ENCODE measurements at places on chromosomes 3 and 15.
A peak's percentile ranks its signal among the peaks of the same experiment; 100 is the strongest.

DNA sequence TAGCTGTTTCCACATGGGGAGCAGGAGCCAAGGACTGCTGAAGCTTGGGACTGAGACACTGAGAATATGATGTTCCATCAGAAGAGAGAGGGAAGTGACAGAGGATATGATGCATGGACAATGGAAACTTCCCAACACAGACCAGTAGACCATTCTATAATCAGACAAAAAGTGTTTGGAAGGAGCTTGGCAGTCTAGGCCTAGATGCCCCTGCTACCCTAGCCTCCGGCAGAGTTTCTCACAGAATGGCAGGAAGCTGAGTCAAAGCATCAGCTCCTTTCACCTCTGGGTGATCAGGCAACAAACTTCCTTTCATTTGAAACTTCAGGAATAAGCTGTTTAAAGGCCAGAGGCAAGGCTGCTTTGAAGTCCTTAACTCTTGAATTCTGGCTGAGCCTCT, 222.0 kb downstream of the NEK10 start:
- DNase-seq = no peak

DNA sequence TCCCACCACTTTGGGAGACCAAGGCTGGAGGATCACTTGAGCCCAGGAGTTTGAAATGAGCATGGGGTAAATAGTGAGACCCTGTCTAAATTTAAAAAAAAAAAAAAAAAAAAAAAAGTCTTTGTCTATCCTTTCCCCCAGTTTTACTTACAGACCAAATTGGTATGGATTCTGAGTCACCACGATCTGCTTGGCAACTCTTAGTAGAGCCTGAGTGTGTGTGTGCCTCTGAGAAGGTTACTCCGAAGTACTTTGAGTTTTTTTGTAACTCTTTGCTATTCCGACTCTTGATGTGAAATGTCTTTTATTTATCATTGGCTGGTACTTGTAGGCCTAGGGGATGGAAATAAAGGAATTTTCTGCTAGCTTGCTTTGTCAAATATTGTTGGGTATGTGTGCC, 63.3 kb downstream of the RBM6 start:
- no peak for DNase-seq

GRCh38 chr15:38531509-38531908, 33.1 kb downstream of the RASGRP1 start:
- DNase-seq = no peak

DNA sequence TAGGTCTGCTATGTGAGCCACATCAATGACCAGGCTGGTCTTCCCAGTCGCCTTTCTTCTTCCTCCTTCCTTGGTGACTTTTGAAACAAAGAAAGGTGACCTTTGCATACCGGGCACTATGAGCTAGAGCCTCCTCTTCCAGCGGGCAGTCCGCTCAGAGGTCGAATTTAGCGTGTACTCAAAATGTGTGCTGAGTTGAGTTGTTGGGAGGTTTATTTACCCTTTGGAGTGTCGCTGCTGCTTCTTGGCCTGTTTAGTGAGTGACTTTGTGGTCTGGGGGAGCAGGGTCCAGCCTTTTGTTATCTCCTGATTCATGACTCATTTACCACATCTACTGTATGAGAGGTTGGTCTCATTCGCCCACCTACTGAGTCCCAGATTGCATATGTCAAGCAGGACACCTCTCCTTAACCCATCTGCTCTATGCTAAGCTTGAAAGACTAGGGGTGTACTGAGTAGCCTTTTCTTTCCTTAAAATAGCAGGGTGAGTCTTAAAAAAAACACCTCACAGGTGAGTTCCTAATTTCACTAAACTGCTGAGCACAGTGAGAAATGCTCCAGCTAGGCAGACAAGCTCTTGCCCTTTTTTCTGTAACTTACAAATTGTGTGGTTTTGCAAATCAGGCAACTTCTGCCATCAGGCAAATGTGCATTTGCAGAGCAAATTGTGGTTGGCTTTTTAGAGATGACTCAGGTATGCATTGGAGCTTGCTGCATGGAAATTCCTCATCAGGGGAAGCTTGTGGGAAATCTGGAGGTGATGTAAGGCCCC, 3.2 kb upstream of the SIAH2 start:
- peak; percentile 73 for DNase-seq

DNA sequence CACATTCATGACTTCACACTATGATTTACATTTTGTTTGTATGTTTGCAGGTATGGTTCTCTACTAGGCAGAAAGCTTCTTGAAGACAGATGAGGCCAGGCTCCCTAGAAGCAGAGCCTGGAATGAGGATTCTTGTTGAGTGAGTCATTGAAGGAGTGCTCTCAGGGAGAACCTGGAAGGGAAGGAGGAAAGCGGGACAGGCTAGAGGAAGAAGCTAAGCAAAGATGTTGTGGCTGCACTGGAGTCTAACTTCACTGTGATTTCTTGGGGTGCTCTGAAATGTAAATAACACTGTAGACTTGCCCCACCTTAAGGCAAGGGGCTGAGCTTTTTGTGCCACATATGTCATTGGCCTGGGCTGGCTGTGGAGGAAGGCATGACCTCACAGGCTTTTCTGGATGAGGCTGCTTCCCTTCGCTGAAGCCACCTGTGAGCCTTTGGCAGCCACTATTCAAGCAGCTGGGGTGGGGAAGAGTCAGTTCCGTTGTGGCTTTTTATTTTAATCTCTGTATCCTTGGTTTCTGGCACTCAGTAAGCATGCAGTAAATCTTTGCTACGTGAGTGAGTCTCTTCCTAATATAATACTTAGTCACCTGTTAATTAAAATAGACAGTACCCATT, 307.3 kb downstream of the SV2B start:
- DNase-seq = no peak

DNA sequence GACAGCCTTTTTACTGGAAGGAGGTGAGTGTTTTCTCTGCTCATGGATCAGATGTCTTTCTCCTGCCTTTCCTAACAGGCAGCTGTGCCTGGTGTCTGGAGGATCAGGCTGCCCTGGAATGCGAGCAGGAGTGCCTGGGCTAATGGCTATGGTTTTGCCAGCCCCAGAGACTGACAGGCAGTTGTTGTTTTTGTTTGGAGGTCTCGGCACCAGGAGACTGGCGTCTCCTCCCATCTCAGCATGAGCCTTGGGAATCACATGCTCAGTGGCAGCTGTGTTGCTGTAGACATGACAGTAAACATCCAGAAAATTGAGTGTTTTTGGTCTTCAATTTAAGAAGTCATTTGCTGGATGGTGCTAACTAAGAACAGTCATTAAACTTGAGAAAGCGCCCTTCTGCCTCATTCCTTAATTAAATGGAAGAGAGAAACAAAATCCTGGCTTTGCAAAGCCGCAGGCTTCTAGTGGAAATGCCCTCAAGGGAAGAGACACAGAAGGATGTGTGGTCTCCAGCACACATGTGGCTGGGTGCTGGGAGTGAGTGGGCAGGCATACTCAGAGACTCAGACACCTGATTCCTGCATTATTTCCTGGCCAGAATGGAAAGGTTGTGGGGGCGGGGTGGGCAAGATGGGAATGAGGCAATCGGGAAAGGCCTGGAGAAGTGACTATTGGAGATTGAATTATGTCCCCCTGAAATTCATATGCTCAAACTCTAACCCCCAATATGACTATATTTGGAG, 97.0 kb upstream of the NMNAT3 start:
- DNase-seq = no peak

DNA sequence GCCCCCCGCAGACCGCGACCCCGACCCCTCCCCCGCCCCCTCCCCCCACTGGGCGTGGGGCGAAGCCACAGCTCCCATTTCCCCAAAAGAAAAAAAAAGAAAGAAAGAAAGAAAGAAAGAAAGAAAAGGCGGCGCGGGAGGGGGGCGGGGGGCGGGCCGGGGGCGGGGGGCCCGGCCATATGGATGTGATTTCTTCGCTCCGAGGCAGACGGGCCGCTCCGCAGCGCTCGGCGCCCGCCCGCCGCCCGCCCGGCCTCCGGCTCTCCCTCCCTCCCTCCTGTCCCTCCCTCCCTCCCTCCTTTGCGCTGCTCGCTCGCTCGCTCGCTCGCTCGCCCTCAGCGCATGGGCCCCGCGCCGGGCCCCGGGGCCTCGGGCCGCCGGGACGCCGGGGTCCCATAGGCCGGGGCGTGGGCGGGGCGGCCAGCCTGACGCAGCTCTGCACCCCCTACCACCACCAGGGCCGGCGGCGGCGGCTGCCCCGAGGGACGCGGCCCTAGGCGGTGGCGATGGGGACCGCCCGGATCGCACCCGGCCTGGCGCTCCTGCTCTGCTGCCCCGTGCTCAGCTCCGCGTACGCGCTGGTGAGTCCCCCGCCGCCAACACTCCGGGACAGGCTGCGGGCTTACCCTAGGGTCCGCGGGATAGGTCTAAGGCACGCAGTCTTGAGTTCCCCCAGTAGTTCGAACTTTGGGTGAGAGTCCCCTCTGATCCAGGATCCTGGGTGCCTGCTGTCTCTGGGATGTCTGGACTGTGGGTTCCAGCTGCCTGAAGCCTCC, 5.7 kb downstream of the PTH1R start:
- no peak for DNase-seq

- peak; percentile 56 for DNase-seq
Measured at GRCh38 chr15:43253431-43254403, 13.0 kb downstream of the TGM5 start.

GRCh38 chr3:127200086-127200691, 7.3 kb downstream of the PRR23E start:
- no peak for DNase-seq

DNA sequence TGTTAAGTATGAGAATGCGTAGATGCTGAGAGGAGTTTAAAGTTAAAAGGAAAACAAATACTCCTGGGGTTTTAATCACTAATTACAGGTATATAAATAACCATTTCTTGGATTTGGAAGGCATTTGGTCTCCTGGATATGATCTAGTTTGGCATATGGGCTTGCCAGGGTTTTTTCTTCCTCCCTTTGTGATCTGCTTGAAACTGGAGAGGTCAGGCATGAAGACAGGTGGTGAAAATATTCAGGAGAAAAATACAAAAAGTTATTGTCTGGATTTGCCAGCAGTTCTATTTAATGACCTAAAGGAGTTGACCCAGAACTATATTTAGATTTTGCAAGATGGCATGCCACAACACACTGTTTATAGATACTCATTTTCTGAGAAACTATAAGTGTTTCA, 136.3 kb downstream of the DIPK2A start:
- DNase-seq = no peak

GRCh38 chr3:126543457-126544061, 15.2 kb downstream of the C3orf22 start:
- no peak for DNase-seq

- DNase-seq = no peak
Measured at GRCh38 chr3:194738254-194739093, 52.8 kb downstream of the FAM43A start.

GRCh38 chr3:106296062-106296461, 427.2 kb upstream of the CBLB start:
- DNase-seq = no peak

DNA sequence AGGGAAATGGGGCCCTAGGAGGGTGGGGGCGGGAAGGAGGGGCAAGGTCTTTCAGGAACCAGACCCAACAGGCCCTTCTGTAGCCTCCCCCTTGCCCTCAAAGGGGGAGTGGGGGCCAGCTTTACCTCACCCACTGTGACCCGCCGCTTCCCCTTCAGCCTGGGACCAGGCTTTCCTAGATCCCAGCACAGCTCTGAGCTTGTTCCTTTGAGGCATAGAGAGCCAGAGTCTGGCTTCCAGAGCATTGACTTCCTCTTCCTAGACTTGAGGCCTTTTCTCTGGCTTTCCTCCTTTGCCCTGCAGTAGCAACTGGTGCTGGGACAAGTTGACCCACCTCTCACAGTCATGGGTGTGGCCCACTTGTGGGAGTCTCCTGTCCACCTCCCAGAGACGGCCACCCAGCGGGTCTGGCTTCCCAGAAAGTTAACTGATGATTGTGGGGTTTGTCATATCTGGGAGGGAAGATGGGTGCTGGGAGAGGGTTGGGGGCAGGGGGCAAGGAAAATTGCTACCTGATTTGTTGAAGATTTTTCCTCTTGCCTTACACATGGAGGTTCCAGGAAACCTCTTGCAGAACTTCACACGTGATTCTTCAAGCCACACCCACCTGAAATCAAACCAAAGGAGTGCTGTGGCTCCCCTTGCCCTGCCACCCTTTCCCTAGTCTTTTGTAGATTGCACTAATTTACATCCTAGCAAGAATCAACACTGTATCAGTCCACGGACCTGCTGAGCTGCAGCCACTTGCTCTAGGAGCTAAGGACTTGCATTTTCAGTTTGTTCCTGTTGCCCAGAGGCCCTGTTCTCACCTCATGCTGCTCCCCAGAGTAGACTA, 4.1 kb upstream of the CHST14 start:
- no peak for DNase-seq

DNA sequence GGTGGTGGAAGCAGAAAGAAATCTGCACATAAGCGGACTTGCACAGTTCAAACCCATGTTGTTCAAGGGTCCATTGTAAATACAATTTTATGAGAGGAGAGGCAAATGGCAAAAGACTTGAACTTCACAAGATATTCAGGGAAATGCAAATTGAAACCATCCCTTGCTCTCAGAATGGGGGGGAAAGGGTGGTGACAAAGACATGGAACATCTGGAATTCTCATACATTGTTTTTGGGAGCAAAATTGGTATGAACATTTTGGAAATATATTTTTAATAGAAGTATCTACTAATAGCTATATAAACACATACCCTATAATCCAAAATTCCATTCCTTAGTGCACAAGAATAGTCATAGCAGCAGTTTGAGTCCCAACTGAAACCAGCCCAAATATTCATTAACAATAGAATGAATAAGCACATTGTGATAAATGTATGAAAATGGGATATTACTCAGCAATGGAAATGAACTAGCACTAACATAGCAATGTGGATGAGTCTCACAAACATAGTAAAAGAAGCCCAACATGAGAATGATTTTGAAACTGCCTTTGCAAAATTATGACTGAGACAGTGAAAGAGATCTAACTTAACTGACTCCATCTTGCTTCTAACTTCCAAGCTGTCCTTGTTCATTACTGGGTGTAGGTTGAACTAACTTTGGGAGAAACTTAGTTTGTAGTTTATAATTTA, 77.2 kb downstream of the CD200R1L start:
- DNase-seq = no peak

GRCh38 chr3:150917951-150918350, 12.7 kb upstream of the MINDY4B start:
- no peak for DNase-seq

DNA sequence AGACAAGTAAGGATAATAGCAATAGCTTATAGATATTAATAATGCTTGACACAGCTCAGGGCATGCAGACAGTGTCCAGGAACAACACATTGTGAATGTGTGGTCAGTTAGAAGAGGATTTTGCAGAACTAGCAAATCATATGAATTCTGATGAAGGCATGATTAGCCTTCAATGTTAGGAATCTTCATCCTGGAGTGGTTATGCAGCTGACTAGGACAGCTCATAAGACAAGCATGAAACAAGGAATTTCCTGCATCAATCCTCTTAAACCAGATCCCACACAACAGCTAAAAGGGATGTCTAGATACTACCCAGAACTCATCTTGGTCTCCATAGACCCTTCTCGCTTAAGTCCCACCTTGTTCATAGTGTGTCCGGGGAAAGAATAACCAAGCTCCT, 499.0 kb upstream of the ATP11B start:
- DNase-seq = no peak

DNA sequence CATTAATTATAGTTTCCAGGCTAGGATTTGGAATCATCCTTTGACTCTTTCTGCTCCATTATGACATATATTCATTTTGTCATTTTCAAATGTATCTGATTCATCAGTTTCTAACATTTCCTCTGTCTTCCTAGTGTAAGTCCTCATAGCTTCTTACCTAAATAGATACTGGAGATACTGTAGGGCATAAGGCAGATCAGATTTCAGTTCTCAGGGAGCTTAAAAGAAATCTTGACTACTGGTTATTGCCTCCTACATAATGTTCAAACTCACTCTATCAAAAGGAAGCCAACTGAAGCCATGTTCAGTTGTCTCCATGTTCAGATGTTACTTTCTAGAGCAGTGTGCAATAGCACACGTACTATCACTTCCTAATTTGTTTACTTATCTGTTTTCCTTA, 29.6 kb upstream of the CTDSPL2 start:
- no peak for DNase-seq

- DNase-seq = no peak
Measured at GRCh38 chr3:23743141-23743784, 62.5 kb upstream of the UBE2E1 start.
